ENCODE measurements at places on chromosomes 4 and X.

DNA sequence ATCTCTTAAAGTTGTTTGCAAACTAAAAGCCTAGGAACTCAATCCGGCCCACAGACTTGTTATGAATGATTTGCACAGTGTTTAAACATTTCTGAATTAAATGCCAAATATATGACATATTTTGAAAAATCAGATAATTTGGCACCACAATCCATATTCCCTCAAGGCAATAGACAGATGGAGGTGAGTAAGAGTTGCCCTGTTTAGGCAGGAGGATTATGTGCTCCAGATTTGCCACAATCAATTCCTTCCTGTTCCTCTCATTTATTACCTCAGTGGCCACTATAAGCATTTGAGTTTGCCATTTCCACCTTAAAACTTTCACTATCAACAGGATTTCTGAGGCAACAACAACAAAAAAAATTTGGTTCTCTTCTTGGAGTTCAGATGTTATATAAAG lies 18.7 kb downstream of the UBA6 start:
- no peak for DNase-seq

- DNase-seq: peak; percentile 26
Observed at GRCh38 chr4:123127875-123128274, 205.5 kb upstream of the NUDT6 start.

- no peak for DNase-seq
Observed at GRCh38 chr4:176745902-176746301, 46.8 kb downstream of the VEGFC start.

DNA sequence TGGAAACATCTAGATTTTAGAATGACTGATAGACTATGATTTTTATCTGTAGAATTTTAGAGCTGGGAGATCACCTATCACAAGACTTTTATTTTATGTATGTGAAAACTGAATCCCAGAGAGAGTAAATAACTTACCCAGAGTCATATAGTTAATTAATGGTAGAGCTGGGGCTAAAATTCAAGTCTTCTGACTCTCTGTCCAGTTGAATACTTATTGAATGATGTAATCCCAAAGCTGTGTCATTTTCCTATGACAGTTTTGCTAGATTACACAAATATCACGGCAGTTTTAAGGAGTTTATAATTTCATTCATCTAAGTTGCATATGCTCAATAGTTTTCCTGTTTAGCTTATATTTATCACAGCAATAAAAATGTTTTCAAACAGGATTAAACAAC lies 6.7 kb downstream of the NRK start:
- DNase-seq: no peak

DNA sequence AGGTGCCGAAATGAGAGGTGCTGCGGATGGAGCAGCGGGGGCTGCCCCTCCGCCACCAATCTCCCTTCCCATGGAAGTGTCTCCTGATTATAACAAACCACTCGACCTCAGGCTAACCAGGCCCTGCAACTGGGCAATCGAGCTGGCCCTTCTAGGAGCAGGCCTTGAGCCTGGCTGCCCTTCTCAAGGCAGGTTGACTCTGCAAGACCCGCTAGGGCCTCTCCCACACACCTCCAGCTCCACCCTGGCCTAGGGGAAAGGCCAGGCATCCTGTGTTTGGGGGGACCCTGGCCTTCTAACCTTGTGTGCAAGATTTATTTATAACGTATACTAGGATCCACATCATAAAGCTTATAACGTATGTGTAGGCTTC lies 3.7 kb upstream of the BCOR start:
- no peak for DNase-seq

DNA sequence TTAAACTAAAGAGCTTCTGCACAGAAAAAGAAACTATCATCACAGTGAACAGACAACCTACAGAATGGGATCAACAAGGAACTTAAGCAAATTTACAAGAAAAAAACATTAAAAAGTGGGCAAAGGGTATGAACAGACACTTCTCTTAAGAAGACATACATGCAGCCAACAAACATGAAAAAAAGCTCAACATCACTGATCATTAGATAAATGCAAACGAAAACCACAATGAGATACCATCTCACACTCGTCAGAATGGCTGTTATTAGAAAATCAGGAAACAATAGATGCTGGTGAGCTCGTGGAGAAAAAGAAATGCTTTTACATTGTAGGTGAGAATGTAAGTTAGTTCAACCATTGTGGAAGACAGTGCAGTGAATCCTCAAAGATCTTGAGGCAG lies 27.8 kb downstream of the PAPSS1 start:
- no peak for DNase-seq

- no peak for DNase-seq
Observed at GRCh38 chr4:128917781-128918180, 108.3 kb downstream of the JADE1 start.

DNA sequence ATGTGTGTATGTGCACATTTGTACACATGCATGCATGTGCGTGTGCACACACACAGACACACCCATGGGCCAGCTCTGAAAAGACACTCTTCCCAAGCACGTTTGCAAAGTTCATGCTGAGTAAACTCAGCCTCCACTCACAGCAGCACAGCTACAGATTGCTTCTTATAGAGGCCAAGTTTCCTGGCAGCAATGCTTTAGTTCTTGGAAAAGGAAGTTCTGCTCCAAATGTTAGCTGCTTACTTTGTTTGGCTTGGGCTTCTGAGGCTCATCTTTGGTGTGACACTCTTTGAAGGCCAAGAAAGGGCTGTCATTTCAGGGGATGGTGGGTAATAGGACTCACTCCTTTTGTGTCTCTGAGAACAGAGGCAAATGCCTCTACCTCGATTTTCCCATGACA lies 6.6 kb downstream of the PLP1 start:
- DNase-seq: no peak

DNA sequence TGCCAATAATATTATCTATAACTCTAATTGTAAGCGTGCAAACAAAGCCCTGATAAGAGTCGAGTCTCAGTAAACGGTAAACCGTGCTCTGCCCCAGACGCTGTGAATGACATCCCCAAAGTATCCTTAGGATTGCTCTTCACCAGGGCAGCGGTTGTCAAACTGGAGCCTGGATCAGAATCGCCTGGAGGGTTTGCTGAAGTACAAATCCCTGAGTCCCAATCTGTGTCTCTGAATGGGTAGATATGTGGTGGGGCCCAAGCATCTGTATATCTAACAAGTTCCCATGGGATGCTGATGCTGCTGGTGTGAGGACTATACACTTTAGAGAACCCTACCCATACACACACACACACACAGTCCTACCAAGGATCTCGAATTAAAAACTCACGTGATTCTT lies 813 bp upstream of the APBB2 start:
- no peak for DNase-seq

GRCh38 chr4:20687864-20688263 lies 12.4 kb upstream of the PACRGL start:
- peak; percentile 4 for DNase-seq

DNA sequence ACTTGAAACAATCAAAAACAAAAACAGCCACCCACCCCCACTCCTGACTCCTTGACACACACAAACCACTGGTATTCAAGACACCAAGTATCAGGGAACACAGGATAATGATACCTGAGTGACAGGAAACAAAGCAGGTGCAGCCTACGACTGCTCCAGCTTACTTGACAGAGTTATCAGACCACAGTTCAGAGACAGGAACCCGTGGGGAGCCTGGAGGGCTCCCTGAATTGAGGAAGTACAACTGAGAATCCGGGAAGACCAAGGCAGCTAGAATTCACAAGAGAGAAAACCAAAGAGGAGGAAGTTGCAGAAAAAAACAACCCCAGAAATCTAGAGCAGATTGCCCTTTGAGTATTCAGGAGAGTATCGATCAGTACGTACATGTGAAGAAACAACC lies 20.5 kb downstream of the COMMD8 start:
- DNase-seq: no peak

DNA sequence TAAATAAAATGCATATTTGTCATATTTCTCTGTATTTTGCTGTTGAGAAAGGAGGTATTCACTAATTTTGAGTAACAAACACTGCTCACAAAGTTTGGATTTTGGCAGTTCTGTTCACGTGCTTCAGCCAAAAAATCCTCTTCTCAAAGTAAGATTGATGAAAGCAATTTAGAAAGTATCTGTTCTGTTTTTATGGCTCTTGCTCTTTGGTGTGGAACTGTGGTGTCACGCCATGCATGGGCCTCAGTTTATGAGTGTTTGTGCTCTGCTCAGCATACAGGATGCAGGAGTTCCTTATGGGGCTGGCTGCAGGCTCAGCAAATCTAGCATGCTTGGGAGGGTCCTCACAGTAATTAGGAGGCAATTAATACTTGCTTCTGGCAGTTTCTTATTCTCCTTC lies 3.3 kb downstream of the HTT start:
- no peak for DNase-seq

GRCh38 chr4:124863040-124863545 lies 150.6 kb upstream of the ANKRD50 start:
- no peak for DNase-seq

GRCh38 chrX:20046864-20047263 lies 56.0 kb upstream of the BCLAF3 start:
- no peak for DNase-seq

- DNase-seq: no peak
Observed at GRCh38 chr4:155353923-155354540, 22.7 kb downstream of the MAP9 start.

GRCh38 chr4:172826861-172827260 lies 341.8 kb upstream of the GALNT7 start:
- DNase-seq: no peak

GRCh38 chr4:139025841-139026240 lies 10.3 kb downstream of the NOCT start:
- no peak for DNase-seq

- no peak for DNase-seq
Observed at GRCh38 chr4:3630598-3631543, 98.6 kb upstream of the LRPAP1 start.

DNA sequence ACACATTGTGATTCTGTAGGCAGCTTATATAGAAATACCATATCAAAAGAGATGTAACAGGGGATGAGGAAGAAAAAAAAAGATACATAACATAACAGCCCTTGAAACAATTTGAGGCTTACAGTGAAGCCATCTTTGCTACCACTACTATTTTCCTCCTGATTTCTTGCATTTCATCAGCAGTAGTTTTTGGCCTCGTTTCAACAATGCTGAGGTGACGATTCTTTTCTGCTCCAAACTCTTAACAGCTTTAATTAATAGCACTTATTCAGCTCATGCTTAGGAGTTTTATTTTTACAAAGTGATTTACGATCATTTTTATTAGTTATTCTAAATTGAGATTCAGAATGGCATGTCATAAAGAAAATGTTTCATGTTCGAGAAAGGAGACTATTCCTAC lies 163.2 kb downstream of the DCK start:
- DNase-seq: no peak

GRCh38 chrX:139974471-139974870 lies 9.2 kb upstream of the CXorf66 start:
- no peak for DNase-seq

GRCh38 chr4:150302553-150302952 lies 224.3 kb downstream of the DCLK2 start:
- peak; percentile 28 for DNase-seq

DNA sequence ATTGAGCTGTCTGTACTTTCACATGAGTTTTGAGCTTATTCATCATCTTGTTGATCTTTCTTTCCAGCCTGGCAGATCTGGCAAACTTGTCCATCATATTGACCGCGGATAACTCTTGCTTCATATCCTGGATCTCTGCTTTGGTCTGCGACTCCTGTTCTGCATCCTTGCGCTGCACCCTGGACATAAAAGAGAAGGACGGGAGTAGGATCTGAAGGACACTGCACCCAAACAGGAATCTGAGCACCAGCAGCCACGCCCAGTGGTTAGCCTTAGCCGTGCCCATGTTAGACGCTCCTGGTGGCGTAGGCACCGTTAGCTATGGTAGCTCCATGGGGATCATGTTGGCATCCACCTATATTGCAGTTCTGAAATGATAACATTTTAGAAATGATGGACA lies 56.6 kb downstream of the LARP7 start:
- DNase-seq: no peak

DNA sequence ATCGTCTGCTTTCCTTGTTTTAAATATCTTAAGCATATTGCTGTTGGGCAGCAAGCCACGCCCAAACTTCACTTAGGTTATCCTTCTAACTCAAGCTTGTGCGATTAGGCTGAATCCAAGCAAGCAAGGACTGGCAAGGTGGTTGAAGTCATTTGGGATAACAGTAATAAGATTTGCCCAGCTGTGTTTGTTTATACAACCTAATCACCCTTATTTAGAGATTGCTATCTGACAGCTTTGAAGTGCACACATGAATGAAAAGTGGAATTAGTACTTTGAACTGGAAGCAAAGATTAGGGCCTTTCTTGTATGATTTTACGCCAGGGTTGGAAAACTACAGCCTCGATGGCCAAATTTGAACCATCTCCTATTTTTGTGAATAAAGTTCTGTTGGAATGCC lies 182.1 kb downstream of the ASB9 start:
- DNase-seq: no peak

GRCh38 chrX:39196192-39197102 lies 395.2 kb downstream of the MID1IP1 start:
- DNase-seq: peak; percentile 13

GRCh38 chr4:154946113-154946512 lies 165.0 kb downstream of the RBM46 start:
- DNase-seq: no peak

DNA sequence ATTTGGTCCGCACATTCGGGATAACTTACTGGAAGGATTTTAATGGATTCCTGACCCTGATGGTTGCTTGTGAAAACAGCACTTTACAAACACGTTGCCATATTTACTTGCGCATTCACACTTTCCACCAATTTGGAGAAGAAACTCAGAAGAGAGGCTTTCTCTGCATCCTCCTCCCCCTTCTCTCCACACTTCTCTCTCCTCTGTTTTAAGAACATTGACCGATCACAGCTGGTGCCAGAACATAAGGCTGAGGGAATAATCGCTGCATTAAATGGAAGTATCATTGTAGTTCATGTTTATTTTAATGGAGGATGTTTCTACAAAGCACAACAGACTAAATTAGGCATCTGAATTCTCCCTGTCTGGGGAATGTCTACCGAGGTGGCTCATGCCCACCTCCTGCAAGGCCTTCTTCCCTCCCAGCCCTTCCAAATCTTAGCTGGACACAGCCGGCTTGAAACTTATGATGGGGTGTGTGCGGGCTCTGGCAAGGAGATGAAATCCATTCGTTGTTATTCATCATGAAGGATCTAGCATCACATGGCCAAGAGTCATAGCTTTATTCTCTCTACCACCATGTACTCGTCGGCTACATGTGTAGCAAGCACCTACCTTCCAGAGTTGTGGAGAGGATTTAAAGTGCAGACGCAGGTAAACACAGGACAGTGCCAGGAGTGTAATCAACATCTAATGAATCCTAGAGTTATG lies 204.1 kb downstream of the LDB2 start:
- DNase-seq: no peak

DNA sequence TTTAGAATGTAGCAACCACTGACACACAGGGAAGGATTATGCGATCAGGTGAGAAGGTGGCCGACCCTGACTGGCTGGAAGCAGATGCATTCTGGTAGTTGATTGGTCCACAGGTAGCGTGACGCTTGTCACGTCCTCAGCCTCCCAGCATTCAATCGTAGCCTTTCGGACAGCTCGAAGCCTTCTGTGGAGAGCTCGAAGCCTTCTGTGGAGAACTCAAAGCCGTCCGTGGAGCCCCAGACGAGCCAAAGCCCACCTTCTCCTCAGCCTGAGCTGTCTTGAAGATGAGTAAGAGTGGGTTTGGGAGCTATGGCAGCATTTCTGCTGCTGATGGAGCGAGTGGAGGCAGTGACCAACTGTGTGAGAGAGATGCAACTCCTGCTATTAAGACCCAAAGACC lies 319 bp downstream of the RPA4 start:
- DNase-seq: no peak
